GM19239 (cell line): ENCODE measurements at places on chromosomes 13 and 19.

- DNase-seq = no peak
Observed at GRCh38 chr13:19910336-19911072, 47.1 kb upstream of the ZMYM5 start.

DNA sequence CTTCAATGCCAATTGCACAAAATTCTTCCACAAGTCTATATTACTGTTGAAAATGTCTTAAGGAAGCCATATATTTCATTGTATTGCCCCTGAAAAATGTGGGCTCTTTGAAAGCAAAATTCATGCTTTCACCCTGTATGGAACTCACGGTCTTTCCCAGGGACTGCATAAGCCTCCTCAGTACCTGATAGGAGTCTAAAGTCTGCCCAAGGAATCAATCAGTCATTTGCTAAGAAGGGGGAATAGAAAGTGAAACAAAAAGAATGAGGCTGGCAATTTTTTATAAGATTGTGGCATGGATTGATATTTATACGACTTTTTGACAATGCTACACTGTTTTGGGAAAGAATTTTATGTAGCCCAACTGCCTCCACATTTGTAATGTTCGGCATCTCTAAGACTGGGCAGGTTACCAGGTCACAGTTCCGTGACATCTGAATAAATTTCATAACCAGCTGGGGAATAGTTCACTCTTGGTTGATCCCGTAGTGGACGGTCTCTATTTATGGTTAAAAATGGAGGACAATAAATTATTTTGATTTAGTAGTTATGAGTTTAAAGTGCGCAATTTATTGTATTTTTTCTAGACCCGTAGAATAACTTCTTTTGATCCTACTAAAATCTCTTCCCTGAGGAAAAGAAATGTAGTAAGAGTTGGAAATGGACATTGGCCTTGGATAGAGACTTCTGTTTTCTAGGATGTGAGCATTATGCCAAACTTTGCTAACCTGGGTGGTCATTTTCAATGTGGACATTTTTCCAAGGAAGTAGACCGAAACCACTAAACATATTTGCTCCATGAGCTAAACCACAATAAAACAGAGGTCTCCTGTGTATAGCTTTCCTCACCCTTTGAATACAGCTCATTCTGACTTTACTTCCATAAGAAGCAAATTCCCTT, 1585.4 kb downstream of the EFNB2 start:
- no peak for DNase-seq

DNA sequence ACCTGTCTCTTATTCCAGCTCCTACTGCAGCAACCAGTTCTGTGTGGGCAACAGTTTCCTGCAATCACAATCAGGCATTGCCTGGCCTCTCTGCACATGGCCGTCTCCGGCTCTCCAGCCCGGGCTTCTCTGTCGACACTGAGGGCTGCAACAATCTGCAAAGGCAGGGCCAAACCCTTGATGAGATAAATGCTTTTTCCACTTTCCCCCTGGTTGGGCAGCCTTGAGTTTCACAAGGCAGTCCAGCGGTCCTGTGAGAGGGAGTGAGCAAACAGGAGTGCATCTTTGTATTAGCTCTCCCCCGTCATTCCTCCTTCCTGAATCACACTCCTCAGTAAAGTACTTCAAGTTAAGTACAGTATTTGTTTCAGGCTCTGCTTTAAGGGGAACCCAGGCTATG, 40.7 kb upstream of the VWA8 start:
- no peak for DNase-seq

DNA sequence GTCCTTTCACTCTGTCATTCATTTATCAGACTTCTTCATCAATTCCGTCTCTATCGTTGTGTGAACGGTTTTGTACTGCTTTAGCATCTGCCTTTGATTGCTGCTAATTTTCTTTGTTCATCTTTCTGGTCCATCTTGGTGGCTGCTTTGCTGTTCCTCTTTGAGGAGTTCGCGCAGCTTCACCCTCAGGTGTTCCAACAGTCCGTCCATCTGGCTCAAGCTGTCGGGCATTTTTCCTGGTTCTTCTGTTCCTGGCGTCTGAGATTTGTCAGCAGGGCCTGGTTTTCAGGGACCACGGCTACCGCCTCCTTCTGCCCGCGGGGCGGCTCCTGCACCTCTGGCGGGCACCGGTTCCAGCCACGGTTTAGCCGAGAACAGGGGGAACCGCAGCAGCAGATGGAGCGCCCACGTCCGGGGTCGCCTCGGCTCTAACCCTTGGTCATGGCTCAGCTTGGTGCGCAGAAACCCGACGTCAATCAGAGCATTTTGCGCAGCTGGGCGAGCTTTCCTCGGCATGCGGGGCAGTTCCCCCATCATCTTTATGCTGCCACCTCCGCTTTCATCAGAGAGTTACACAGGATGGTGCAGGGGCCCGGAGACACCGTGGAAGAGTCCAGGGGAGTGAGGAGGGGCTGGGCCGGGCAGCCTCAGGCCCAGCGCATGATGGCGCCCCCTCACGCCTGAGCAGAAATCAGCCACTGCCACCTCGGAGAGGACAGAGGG, 89.5 kb downstream of the ZNF100 start:
- no peak for DNase-seq

DNA sequence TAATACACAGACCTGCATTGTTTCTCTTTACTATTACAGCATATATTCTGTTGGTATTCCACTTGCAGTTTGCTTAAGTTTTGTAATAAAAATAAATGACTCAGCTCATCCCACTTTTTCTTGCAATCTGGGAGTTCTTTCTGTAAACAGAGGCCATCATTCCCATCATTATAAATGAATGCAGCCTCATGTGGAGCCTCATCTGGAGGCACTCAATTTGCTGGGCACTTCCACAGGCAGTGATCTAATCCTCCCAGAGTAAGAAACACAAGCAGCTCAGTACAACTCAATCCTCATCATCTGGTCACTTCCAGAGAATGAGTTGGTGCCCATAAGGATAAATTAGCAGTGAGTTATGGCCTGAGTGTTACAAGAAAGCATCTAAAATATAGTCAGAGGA, 2801.9 kb downstream of the PCDH9 start:
- DNase-seq = no peak

DNA sequence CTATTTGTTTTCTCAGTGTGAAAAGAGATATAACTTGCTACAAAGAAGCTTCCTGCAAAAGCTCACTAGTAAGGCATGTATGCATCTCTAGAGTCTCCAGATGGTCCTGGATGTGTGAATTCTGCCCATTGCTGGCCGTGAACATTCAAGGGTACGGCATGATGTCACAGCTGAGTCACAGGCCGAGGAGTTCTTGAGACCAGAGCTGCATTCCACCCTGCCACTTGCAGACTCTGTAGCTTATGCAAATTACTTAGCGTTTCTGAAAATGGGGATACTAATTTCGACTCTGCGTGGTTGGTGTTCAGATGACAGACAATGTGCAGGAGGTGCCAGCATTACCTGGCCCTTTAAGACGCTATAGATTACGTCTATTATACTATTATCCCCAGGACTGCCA, 470.7 kb downstream of the ZNF536 start:
- DNase-seq = no peak
